AG04450 (cell line): ENCODE measurements at places on chromosomes 3 and 15. TPM values are rescaled to one million over a fixed set of nuclear protein-coding genes. Genes with fewer than 3 reads are reported as not detected.

The NR2E3 gene
- polyA plus RNA-seq: 0.16 and 0.29 TPM in 2 replicates

The RABL3 gene
- polyA plus RNA-seq: 7.9 and 9.3 TPM in 2 replicates

The ARRDC4 gene
- 7.5 and 9.2 TPM in 2 replicates for polyA plus RNA-seq

The KLHL6 gene
- not detected in 2 replicates for polyA plus RNA-seq

The PTX3 gene
- 210 and 235 TPM in 2 replicates for polyA plus RNA-seq
